Activated CD4-positive, alpha-beta T cell treated with anti-CD3 and anti-CD28 coated beads, Interleukin-2, Interleukin-6, amounts not matched to agents 100 ng/mL and 50 ng/mL, durations not matched to agents 16 hours and 8 hours (primary cell): ENCODE measurements at places on chromosomes 16 and 17.
A peak's percentile ranks its signal among the peaks of the same experiment; 100 is the strongest.

DNA sequence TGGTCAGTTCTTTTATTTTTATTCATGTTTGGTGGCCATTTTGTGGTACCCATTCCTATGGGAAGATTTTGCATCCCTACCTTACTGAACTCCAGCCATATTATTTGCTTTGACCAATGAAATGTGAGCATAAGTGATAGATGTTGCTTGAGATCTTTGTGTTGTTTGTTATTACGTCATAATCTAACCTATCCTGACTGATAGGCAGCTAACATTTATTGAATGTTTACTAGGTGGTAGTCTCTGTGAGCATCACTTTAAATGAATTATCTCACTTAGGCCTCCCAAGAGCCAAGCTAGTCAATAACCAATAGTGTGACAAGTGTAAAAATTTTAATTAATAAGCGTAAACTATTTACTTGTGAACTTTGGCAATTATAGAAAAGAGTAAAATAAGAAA lies 37.6 kb downstream of the VMP1 start:
- DNase-seq = no peak

- DNase-seq = no peak
Measured at GRCh38 chr16:57178793-57179212, 7.0 kb downstream of the PSME3IP1 start.

DNA sequence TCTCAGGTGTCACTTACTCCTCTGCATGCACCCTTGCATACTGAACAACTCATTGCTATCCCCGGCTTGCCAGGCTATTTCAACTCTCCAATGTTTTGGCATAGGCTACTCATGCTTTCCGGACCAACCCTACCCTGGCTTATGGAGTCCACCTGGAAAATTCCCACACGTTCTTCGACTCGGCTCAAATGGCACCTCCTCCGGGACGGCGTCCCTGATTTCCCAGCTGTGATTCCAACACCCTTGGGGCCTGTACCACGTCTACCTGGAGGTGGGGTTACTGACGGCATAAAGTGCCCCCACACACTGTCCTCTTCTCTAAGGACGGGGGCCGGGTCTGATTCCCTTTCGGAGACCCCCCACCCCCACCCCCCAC lies 498 bp downstream of the SMYD4 start:
- peak; percentile 11 for DNase-seq

GRCh38 chr17:78873519-78874340 lies 29.3 kb downstream of the CEP295NL start:
- DNase-seq = no peak

GRCh38 chr16:52451971-52452421 lies 94.9 kb downstream of the TOX3 start:
- DNase-seq = no peak

GRCh38 chr17:77392376-77393273 lies 251.9 kb downstream of the SEC14L1 start:
- DNase-seq = no peak

GRCh38 chr17:2563061-2563460 lies 30.4 kb upstream of the PAFAH1B1 start:
- no peak for DNase-seq

- DNase-seq = no peak
Measured at GRCh38 chr17:70060415-70060814, 14.6 kb upstream of the KCNJ16 start.

- no peak for DNase-seq
Measured at GRCh38 chr16:27558932-27559331, 9.0 kb downstream of the KATNIP start.

GRCh38 chr17:45147581-45148182 lies 593 bp upstream of the HEXIM1 start:
- DNase-seq = peak; percentile 87

DNA sequence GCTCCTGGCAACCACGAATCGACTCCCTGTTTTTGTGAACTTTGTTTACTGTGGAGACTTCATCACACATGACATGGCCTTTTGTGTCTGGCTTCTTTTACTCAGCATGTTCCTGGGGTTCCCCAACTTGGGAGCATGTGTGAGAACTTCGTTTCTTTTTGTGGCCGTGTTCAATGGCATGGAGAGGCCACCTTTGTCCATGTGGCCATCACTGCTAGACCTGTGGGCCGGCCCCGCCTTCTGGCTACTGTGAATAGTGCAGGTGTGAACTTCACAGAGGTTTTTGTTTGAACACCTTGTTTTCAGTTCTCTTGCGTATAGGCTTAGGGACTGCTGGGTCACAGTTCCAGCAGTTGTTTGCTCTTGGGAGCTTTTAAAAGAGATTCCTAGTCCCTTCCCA lies 5.7 kb upstream of the SLC38A8 start:
- no peak for DNase-seq

- no peak for DNase-seq
Measured at GRCh38 chr17:16351831-16352230, 1.4 kb downstream of the CENPV start.

DNA sequence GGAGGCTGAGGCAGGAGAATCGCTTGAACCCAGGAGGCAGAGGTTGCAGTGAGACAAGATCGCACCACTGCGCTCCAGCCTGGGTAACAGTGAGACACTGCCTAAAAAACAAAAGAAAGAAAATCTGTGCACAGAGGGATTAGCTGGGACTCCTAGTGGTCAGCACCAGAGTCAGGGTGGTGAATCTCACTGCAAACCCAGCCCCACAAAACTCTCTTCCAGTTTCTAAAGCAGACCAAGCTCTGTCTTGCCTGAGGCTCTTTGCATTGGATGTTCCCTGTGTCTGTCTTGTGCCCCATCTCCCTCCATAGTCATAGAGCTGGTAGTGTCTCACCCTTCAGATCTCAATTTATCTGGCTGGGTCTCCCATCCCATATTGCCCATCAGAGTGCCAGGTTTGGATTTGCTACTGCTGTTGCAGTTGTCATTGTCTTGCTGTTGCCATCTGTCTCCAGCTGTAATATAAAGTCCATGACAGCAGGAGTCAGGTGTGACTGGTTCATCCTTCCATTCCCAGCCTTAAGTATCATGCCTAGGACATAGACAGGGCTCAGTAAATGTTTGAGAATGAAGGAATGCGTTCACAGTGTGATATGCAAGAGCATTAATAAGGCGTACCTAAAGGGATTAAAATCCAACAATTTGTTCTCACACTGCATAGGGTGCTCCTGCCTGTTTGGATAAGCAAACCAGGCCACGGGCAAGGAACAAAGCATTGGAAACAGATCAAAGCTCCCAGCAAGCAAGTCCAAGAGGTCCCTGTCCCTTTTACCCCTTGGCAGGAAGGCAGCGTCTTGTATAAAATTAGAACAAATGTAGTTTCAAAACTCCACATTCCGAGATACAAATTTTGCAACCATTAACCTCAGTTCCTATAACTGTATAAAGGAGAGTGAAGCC lies 614.6 kb upstream of the CDH5 start:
- no peak for DNase-seq

DNA sequence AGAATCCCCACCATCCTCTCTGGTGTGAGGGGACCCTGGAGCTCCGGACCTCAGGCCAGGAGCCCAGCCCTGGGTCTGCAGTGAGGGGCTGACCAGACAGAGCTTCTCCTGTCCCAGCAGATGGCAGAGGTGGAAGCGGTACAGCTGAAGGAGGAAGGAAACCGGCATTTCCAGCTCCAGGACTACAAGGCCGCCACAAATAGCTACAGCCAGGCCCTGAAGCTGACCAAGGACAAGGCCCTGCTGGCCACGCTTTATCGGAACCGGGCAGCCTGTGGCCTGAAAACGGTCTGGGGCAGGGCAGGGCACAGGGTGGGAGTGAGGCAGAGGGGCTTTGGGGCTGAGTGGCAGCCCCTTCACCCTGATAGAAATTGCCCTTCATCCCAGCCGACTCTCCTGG lies 527 bp downstream of the UNC45B start:
- DNase-seq = no peak

DNA sequence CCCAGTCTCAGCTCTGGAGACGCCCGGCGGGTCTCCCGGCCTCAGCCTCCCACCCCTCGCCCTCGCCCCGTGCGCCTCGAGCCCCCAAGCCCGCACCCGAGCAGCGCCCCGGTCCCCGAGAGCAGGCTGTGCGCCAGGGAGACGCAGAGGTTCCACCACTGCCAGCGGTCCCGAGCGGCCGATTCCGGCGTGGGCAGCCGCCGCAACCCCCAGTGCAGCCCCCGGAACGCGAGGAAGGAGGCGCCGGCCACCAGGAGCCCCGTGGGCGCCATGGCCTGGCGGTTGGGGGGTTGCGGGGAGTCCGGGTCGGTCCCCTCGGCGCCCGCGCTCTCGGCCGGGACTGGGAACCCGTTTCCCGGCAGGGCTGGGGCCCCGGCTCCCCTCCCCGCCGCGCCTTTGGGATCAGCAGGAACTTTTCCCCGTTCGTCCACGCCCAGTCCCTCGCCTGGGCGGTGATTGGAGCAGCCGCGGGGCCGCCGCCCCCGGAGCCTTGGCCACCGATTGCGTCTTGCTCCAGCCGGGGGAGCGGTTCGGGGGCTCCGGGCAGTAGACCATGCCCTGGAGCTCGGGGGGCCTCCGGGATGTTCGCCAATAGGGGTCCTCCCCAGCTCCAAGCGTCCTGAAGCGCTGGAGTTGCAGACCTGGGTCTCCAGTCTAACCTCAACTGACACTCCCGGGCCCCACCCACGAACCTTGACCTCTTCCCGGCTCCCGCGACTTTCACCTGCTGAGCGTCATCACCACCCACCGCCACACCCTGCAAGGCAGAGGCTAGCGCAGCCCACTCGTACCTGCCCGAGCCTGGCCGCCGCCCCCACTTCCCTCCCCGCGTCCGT lies at the start of gene TLCD2:
TLCD2 (minus strand) TSS at position 407 of the 836 bp plus-strand sequence; CDS start at position 272, 135 bp downstream.
- DNase-seq = no peak

DNA sequence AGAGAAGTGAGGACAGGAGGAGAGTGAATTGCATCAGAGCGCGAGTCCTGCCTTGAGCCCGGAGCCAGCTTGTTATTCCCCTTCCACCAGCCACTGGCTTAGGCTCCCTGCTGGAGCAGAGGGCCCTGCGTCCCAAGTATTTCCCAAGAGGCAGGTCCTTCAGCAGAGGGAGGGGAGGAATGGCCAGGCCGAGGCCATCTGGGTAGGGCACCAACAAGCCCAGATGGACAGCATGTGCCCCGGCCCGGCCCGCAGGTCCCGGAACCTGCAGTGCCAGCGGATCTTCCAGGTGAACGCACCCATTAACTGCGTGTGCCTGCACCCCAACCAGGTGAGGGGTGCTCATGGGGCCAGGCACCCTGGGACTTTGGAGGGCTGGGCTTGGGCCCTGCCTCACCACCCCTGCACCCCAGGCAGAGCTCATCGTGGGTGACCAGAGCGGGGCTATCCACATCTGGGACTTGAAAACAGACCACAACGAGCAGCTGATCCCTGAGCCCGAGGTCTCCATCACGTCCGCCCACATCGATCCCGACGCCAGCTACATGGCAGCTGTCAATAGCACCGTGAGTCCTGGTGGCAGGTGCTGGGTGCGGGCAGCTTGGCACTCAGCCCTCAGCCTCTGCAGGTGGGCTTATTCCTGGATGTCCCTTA lies 1.7 kb downstream of the MLST8 start:
- DNase-seq = no peak

DNA sequence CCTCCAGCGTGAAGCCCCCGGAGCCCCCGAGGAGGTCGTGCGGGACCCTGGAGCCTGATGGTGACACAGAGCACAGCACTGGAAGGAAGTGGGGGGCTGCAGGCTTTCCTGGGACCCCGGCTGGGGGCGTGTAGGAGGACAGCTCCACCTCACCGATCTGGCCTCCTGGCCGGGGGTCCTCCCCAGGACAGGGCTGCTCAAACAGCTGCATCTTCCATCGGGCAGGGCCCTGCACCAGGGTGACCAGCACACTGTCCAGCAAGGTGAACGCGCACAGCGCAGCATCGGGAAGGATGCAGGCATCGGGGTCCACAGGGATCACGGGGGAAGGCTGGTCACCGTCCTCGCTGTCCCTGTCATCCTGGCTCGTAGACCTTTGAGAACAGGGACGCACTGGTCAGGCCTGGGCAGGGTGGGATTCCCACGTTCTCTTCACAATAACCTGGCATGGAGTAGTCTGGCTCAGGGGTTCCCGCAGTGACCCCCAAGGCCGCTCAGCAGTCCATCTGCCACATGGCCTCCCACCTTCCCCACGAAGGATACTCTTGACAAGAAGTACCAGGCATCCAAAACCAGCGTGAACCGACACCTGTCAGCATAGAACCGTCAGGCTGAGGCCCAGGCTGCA lies 1.2 kb downstream of the FAAP100 start:
- no peak for DNase-seq

GRCh38 chr16:27441276-27441675 lies 39.3 kb downstream of the IL21R start:
- DNase-seq = no peak

- DNase-seq = no peak
Measured at GRCh38 chr16:80718480-80719220, 85.7 kb downstream of the CDYL2 start.

- no peak for DNase-seq
Measured at GRCh38 chr16:90020838-90021382, 1.7 kb upstream of the DBNDD1 start.

DNA sequence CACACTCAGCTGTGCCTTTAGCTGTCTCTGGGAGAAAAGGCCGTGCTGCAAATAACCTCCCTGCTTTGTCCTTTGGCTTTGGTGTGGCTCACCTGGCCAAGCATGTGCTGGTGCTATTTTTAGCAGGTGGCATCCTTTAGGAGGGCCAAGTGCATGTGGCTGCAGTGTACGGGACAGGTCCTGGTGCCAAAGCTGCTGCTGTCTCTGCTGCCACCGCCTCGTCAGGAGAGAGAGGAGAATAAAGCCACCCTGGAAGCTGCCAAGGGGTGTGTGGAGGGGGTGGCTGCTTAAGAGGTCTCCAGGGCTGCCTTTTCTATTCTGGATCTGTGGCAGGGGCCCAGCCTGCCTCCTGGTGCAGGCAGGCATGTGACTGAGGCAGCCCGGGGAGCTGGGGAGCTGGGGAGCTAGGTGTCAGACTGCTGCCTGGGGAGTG lies 6.2 kb downstream of the AKAP1 start:
- no peak for DNase-seq

GRCh38 chr16:58128711-58129096 lies 477 bp downstream of the CFAP20 start:
- DNase-seq = no peak

GRCh38 chr17:78812855-78813254 lies 27.8 kb downstream of the USP36 start:
- DNase-seq = no peak

DNA sequence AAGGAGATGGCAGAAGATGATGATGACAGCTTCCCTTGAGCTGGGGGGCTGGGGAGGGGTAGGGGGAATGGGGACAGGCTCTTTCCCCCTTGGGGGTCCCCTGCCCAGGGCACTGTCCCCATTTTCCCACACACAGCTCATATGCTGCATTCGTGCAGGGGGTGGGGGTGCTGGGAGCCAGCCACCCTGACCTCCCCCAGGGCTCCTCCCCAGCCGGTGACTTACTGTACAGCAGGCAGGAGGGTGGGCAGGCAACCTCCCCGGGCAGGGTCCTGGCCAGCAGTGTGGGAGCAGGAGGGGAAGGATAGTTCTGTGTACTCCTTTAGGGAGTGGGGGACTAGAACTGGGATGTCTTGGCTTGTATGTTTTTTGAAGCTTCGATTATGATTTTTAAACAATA lies 16.9 kb downstream of the PSMD3 start:
- no peak for DNase-seq

DNA sequence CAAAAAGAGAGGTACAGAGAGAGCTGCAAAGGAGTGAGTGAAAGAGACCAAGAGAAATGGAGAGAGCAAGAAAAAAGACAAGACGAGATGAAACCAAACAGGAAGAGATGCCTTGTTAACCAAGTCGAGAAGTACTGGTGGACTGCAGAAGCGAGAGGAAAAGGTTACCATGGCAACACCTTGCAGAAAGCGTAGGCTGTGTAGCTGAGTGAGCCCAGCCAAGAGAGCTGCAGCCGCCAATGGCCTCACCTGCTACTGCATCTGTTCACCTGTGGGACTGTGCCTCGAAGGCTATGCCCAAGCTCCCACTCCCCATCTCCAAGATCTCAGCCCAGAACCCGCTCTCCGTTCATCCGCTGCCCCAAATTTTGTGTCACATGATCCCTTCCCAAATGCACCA lies 161.3 kb downstream of the SLC39A11 start:
- peak; percentile 30 for DNase-seq
